Islet precursor cell (in vitro differentiated cells): ENCODE measurements at places on chromosomes 2 and 18.

- DNase-seq, result no peak
Observed at GRCh38 chr2:1045109-1045508, 94.5 kb downstream of the SNTG2 start.

- no peak for DNase-seq
Observed at GRCh38 chr2:73078457-73079411, 7.2 kb upstream of the SFXN5 start.

GRCh38 chr2:11936761-11937160 is 190.3 kb downstream of the LPIN1 start:
- DNase-seq, result no peak

DNA sequence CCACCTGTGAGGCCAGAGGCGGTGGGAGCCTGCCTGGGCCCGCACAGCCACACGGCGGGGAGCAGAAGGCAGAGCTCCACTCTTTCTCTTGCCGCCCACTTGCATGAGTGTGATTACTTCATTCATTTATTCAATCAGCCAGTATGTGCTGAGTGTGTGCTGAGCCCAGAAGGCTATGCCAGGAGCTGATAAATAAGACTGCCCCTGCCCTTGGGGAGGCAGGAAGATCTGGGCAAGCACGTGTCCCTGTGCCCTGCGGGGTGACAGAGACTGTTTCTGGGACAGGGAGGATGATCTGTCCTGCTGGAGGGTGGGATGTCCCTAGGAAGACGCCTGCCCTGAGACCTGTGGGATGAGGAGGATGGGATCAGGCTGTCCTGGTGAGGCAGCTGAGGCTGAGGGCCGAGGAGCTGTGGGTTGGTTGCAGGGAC is 250.8 kb downstream of the DYSF start:
- no peak for DNase-seq

DNA sequence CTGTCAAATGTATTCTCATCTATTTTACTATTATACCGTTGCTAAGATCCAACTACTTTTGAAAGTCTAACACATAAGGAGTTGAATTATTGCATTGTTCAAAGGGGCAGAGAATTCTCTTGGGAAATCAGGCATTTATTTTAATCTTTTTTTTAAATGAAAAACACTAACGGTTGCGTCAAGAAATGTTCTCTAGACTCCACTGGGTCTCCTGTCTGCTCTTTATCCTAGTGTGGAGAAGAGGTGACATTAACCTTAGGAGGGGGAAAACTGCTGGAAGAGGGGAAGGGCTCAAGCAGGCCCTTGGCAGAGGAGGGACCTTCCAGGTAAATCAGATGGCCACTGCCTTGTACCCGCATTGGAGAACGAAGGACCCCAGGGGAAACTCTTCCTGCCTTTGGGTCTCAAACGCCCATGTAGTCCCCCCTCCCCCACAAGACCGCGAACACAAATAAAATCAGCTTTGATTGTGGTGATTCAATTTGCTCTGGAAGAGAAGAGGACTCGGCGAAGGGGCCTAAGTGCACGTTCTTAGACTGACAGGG is 1.1 kb upstream of the APCDD1 start:
- DNase-seq, result no peak

GRCh38 chr2:189580241-189580651 is 340 bp downstream of the SLC40A1 start:
- peak; percentile 79 for DNase-seq

- DNase-seq, result peak; percentile 42
Observed at GRCh38 chr2:238701341-238702206, 146.3 kb upstream of the TWIST2 start.

GRCh38 chr18:25332002-25332401 is 20.0 kb downstream of the ZNF521 start:
- DNase-seq, result no peak
